ENCODE measurements at places on chromosomes 2 and 18.

GRCh38 chr2:148899638-148900318 is 24.8 kb downstream of the KIF5C start:
- no peak for DNase-seq

DNA sequence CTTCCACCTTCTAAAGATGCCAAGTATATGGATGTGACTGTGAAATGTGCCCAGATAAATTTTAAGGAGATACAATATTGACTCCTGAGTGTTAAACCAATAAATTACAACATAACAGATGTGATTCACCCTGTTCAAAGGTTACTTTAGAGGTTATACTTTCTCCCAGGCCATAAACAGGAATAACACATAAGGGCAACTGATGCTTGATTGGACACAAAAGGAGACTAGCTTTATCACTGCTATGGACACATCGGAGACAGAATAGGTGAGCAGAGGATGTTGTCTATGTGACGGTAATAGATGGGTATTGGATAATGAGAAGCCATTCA is 31.9 kb upstream of the SLC25A52 start:
- DNase-seq: no peak

DNA sequence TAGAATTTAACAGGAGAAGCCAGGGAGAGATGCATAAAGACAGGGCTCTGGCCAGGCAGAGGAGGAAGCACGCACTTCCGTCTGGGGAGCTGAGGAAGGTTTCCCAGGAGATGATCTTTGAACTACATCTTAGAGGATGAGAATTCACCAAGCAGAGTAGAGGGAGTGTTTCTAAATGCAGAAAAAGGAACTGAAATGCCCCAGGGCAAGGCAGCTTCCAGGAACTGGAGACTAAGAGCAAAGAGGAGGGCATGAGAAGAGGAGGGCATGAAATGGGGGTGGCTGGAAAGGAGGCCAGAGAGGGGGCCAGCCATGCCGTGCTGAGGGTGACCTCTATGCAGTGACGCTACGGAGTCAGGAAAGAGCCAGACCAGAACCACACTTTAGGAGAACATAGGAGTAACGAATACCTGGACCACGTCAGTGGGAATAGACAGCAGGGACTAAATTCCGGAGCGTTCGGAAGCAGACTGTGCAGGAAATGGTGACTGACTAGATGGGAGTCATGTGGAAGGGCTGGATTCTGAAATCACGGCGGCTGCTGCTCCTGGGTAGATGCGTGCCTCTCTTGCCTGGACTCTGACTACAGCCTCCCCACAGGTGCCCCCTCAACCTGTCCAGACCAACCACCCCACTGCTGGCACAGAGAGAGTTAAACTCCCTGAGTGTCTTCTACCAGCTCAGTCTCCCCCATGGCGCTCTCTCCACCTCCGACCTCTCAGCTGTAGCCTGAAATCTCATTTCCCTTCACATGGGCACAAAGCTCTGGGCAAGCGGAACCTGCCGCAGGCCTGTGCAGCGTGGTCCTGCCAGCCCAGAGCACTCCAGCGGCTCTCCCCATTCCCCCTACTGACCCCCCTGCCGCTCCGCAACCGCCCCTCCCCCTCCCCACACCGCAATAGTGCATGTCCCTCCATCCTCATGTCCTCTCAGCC is 87.0 kb upstream of the RTN4 start:
- DNase-seq: no peak

- no peak for DNase-seq
Measured at GRCh38 chr18:7855028-7855427, 287.9 kb downstream of the PTPRM start.

- no peak for DNase-seq
Measured at GRCh38 chr2:85310330-85310729, 17.5 kb downstream of the TGOLN2 start.

GRCh38 chr18:44691148-44691925 is 10.6 kb downstream of the SETBP1 start:
- DNase-seq: no peak

GRCh38 chr18:78913395-78913794 is 66.2 kb upstream of the SALL3 start:
- no peak for DNase-seq

DNA sequence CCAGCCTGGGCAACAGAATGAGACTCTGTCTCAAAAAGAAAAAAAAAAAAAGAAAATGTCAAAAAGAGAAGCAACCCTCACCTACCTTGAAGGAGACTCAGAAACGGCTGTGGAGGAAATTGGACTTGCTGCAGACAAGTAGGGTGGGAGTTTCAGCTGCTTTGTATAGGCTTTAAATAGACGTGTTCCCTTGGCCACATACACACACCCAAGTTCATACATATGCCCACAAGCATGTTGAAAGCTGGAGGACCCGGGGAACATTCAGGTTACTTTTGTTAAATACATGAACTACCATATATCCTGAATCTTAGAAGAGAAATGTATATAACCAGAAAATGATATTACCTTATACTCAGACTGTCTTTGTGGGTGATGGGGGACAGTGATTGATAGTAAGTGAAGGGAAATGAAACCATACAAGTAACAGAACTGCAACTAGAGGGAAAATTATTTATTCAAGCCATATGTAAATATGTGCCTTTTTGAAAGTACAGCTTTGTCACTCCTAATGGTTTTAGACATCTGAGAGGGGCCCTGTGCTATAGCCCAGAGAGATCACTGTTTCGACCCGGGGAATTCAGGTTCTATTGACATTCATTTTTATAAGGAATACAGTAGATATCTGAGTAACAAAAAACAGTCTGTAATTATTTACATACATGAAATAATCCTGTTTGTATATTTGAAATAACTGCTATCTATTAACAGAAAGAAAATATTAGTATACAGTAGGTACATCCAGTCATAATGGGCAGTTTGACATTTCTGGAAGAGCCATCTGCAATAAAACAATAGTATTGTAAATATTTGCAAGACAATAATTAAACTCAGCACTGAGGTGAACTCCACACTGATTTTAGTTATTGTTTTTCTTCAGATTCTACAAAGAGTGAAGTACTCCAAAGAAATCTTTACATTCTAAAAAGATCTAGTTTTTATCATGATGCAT is 48.0 kb upstream of the TGIF1 start:
- no peak for DNase-seq

GRCh38 chr2:159600752-159601151 is 15.6 kb downstream of the BAZ2B start:
- DNase-seq: no peak

- DNase-seq: no peak
Measured at GRCh38 chr2:37570773-37571586, 100.5 kb downstream of the CDC42EP3 start.

DNA sequence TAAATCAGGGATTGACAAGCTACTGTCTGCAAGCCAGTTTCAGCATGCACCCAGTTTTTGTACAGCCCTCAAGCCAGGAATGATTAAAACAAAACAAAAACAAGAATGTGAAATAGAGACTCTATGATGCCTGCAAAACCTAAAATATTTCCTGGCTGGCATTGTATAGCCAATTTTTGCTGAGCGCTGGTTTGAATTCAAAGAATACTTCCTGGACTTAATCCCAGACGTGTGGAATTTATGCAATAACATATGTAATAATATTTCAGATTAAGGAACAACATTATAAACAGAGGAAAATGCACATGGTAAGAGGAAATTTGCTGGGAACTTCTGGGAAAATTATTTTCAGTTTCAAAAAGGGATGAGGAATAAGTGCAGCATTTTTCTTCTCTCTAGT is 148.1 kb upstream of the RPRM start:
- DNase-seq: no peak

DNA sequence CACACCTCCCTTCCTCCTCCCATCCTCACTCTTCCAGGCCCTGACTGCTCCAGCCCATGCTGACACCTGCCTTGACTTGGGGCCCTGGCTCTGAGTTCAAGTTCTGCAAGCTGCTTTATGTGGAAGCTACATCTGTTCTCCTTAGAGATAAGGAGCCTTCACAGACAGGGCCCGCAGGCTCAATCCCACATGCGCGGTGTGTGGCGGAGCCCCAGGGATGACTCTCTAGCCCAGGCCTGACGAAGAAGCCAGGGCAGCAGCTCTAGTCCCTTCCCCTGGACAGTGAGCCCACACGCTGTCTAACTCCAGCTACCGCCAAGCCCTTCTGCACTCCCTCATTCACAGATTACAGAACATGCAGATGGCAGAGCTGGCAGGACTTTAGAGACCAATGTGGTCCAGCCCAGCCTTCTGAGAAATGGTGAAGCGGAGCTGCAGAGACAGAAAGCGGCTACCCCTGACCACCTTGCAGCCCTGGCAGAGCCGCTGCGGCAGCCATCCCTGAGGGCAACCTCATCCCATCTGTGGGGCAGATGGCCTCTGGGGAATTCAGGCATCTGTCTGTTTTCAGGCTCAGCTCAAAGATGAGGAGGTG is 304.3 kb downstream of the CELF4 start:
- DNase-seq: no peak

DNA sequence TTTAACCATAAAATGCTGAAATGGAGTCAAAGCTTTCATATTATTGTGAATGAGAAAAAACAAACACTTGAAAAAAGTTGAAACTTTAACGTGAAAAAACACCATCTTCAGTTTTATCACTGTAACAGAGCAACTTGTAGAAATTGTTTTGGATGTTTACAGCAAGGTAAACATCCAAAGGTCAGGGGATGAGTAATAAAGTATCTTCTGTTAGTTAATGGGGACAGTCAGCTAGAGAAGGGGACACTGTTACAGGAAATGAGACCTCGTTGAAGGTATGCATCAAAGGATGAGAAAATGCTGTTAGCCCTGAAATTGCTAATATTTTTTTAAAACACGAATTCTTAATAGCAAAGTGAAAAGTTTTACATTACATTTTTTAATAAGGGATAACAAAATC is 2.9 kb downstream of the RHBDD1 start:
- no peak for DNase-seq

All from DMS79 (cell line).